Stimulated activated CD4-positive, alpha-beta T cell treated with anti-CD3 and anti-CD28 coated beads, TNF-alpha, amount 100 ng/mL, for 4 hours (primary cell): ENCODE measurements at places on chromosomes 3 and 15.

DNA sequence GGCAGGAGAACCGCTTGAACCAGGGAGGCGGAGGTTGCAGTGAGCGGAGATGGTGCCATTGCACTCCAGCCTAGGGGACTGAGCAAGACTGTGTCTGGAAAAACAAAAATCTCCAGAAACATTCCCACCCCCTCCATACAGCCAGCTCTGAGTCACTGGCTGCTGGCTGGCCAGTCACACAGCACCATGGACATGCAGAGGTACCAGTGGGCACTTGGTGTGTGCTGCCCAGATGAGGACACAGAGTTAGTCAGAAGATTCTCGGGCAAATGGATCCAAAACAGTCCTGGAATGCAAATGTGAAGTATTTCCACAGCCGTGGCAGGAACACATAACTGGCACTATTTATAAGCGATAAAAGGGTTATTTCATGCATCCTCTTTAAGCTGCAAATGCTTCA lies 44.6 kb downstream of the BDH1 start:
- no peak for DNase-seq

- DNase-seq, result no peak
Observed at GRCh38 chr3:182349951-182350517, 443.3 kb upstream of the ATP11B start.

DNA sequence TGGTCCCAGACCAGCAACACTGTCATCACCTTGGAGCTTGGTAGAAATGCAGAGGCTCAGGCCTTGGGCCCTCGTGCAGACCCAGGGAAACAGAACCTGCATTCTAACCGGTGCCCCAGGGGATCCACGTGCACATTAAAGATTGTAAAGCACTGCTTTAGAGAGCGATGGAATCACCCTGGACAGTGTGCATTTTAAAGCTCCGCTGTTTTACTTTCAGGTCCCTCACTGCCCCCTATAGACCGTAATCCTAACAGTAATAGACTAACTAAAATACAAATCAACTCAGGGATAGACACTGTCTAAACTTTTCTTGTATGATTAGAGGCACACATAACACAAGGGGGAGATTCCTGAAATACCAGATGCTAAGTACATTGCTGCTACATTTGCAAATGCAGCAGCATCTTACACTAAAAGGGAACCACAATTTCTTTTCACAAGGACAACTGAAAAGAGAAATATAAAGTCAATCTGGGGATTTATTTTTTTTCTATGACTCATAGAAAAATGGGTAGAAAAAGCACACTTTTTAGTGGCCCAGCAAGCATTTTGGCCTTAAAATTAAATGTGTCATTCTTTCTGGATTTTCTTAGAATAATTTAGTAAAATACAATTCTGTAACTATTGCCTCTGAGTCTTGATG lies 10.5 kb upstream of the SH3GL3 start:
- DNase-seq, result no peak

DNA sequence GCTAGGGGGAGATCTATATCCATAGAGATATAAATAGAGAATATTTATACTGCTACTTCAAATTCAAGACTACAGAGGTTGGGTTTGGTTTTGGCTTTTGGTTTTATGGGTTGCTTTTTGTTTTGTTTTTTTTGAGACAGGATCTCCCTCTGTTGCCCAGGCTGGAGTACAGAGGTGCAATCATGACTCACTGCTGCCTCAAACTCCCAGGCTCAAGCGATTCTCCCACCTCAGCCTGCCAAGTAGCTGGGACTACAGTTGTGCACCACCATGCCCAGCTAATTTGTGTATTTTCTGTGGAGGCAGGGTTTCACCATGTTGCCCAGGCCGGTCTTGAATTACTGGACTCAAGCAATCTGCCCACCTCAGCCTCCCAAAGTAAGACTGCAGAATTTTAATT lies 3.9 kb upstream of the UBL7 start:
- no peak for DNase-seq

- DNase-seq, result no peak
Observed at GRCh38 chr3:134654031-134654430, 3.2 kb upstream of the KY start.

DNA sequence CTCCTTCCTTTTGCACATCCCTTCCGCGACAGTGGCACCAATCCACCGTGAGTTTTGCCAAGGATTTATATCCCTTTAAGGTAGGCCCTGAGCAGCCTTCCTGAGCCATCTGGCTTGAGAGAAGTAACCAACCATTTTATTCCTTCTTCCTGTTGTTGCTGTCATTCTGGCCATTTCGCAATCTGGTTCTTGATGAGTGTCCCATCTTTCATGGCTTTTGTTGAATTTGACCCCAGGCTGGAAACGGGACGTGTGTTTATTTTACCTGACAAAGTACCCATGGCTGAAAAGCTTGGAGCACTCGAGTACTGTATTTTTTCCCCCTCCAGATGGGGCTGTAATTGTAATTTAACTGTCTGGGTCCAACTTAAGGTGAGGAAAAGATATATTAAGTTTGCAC lies 173.4 kb downstream of the WNT5A start:
- DNase-seq, result no peak

DNA sequence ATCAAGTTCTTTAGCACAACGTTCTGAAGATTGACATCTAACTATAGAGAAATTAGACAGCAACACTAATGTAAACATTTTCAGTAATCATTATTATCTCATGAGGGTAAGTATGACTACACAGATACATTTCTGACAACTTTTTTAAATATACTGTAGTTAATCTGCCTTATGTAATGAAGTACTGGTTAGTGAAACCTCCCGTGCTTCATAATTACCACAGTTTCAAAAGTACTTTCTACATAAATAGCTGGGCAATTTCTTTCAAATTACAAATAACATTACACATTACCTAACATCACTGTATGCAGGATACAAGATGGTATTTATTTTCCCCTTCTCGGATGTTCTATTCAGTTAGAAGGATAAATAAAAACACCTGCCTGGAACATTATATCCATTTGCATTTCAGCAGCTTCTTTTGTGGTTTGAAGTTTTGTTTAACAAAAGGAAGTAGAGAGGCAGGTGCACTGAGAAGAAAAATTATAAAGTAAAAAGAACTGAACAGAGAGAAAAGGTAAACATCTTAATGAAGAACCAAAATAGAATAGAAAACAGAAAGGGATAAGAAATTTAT lies 1241.5 kb upstream of the GBE1 start:
- no peak for DNase-seq

GRCh38 chr3:4990069-4990468 lies 10.8 kb downstream of the BHLHE40 start:
- DNase-seq, result no peak

- DNase-seq, result no peak
Observed at GRCh38 chr15:97840501-97840900, 120.0 kb upstream of the ARRDC4 start.

GRCh38 chr3:16600780-16601536 lies 4.3 kb downstream of the DAZL start:
- peak; percentile 77 for DNase-seq
